Natural killer cell (primary cell): ENCODE measurements at places on chromosomes 1 and 21. TPM values are rescaled to one million over a fixed set of nuclear protein-coding genes. Genes with fewer than 3 reads are reported as not detected.
A peak's percentile ranks its signal among the peaks of the same experiment; 100 is the strongest.

GRCh38 chr21:42570841-42571387 lies 57.3 kb downstream of the SLC37A1 start:
- DNase-seq = no peak

GRCh38 chr1:7690076-7690475 lies 81.0 kb upstream of the VAMP3 start:
- no peak for DNase-seq

Gene KCNQ4
- total RNA-seq = 0.45 TPM

DNA sequence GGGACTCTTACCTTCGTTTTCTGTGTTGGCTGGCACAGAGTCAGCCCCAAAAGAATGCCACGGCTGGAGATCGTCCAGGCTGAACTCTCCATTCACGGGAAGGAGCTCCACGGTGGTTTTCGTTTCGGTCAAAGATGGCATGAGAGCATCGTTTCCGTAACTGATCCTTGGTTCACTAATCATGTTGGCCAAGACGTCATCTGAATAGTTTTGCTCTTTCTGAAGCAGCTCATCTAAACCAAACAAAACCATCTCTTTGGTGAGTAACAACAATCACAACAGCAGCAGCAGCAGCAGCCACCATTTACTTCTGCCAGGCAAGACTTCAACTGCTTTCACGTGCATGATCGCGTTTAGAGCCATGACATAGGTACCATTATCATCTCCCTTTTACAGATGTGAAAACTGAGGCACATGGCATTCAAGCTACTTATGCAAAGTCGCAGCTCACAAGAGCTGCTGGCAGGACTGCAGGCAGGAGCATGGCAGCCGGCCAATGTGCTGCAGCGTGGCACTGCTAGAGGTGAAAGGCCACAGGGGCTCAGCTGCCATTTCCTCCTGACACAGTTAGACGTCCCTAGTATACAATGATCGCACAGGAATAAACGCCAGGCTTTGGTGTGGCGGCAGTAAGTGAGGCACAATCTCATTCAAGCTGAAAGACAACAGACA lies 177.1 kb downstream of the GABPA start:
- DNase-seq = no peak

DNA sequence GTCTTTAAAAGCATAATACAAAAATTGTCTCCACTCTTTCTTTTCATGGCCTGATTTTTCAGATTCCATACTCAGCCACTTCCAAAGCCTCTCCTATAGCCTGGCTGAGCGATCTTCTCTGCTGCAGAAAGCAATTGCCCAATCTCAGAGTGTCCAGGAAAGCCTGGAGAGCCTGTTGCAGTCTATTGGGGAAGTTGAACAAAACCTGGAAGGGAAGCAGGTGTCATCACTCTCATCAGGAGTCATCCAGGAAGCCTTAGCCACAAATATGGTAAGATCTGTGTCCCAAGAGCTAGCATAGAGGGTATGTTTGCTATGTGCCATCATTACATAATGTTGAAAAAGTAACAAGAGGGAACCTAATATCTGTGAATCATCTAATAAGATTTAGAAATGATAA lies 130.7 kb upstream of the BMP8A start:
- DNase-seq = no peak

GRCh38 chr1:6521536-6521935 lies 30.1 kb upstream of the PLEKHG5 start:
- no peak for DNase-seq

DNA sequence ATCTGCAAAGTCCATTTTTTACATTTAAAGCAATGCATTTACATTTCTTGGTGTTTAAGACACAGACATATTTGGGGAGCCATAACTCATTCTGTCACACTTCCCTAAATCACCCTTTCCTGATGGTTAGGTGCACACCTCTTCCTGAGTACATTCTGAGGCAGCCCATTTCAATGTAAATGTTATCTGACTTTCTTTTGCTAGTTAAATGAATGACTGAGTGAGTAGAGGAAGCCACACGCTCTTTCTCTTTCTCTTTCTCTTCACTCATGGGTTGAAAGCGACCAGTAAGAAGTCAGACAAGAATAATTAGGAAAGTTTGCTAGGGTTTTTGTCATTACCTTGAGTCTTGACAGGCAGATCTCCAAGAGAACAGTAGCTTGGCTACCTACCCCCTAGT lies 143.1 kb downstream of the S1PR1 start:
- no peak for DNase-seq

DNA sequence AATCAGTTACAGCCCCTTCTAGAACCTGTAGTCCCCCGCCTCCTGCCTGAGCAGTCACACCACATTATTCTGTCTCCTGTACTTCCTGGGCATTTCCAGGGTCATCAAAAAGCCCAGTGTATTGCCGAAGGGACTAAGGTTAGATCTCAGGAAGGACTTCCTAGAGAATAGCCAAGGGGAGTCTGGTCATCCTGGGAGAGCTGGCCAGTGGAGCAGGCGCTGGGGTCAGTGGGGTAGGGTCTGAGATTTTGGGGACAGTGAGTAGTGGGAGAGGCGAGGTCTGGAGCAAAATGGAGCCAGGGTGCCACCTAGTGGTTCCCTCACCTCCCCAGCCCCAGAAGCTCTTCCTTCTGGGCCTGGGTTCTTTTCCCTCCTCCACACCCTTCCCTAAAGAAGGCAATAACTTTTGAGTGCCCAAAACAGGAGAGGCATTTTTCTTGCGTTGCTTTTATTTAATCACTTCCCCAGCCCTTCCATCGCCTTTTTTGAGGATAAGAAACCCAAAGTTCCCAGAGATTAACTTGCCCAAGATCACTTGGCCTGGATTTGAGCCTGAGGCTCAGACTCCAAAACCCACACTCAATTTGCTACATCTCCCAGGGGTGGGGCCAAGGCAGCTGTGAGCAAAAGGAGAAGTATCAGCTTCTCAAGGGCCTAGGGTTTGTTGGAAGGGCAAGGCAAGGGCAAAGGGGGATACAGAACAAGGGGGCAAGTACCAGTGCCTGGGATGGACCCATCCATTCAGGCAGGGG lies 7.3 kb upstream of the PMVK start:
- peak; percentile 75 for DNase-seq

Gene MTHFR
- total RNA-seq = 69.5 TPM

DNA sequence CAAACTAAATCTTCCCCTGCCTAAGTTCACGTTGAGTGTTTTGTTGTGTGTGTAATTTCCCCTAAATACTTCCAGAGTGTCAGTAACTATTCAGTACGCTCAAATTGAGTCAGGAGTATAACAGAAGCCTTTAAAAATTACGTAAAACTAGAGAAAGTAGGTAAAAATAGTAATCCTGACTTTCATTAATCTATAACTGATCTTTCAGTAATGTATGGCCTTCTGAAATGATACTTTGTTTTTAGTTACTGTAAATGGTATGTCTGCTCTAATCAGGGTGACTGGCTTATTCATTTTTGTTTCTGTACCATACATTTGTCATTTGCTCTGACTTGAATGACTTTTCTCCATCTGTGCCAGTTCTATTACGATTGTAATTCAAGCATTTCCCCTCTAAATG lies 29.4 kb downstream of the MIER1 start:
- no peak for DNase-seq

- peak; percentile 40 for DNase-seq
These were observed 31.2 kb downstream of the TAS1R2 start for GRCh38 chr1:18828224-18828623.

Gene DENND2C
- total RNA-seq = 1.6 TPM

Gene KLHL17
- 33.5 TPM for total RNA-seq

DNA sequence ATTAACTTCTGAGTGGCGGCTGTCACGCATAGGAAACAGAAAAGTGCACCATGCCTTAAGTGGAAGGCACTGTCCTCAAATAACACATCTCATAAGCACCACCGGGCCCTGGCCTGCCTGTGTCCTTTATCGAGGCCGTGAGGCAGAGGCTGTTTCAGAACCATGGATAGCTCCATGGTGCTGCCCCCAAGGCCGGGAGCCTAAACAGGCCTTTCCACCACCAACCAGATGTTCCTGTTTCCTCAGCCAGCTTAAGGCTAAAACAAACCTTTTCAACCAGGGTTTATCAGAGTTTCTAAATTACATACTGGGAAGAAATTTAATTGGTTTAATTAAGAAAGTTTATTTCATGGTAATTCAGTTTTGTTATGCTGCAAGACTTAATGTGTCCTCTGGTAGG lies 114.4 kb downstream of the DMRTA2 start:
- no peak for DNase-seq

DNA sequence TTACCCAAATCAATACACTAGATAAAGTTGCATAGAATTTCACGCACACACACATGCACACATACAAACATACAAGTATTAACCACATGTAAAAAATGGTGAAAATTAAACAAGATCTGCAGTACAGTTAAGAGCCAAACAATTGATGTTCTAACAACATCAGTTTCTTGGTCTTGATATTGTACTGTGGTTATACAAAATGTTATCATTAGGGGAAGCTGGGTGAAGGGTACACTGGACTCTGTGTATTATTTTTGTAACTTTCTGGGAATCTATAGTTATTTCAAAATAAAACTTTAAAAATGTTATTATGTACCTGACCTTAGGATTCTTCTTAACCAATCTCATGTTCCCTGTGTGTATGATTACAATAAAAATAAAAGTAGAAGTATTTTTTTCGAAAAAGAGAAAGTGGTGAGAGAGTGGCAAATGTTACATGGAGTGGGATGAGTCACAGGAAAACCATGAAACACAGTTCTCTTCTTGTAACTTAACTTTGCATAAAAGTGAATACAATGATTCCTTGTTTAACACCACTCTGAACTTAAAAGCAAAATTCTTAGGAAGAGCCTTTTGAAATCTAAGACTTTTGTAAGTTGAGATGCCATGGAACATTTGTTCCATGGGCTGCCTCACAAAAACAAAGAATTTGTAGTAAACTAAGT lies 101.6 kb upstream of the RUNX1 start:
- no peak for DNase-seq

Gene RIPPLY3
- not detected for total RNA-seq

Gene SHISA4
- total RNA-seq = 2.0 TPM

GRCh38 chr21:20760221-20760620 lies 238.0 kb upstream of the NCAM2 start:
- no peak for DNase-seq

- no peak for DNase-seq
These were observed 585.5 kb downstream of the AJAP1 start for GRCh38 chr1:5239911-5240310.

- no peak for DNase-seq
These were observed 311.6 kb downstream of the NPHP4 start for GRCh38 chr1:5680600-5680999.

DNA sequence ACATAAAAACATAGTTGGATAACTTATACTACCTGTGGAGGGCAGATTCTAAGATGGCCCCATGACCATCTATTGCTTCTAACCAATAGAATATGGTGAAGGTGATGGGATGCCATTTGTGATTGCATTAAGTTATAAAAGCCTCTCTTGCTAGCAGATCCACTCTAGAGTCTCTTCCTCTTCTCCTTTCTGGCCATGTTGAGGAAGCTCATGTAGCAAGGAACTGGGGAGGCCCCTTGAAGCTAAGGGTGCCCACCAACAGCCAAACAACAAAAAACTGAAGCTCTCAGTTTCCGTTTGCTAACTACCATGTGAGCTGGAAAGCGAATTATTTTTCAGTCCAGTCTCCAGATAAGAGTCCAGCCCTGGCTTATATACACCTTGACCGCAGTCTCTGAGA lies 16.0 kb upstream of the AGO1 start:
- DNase-seq = no peak

DNA sequence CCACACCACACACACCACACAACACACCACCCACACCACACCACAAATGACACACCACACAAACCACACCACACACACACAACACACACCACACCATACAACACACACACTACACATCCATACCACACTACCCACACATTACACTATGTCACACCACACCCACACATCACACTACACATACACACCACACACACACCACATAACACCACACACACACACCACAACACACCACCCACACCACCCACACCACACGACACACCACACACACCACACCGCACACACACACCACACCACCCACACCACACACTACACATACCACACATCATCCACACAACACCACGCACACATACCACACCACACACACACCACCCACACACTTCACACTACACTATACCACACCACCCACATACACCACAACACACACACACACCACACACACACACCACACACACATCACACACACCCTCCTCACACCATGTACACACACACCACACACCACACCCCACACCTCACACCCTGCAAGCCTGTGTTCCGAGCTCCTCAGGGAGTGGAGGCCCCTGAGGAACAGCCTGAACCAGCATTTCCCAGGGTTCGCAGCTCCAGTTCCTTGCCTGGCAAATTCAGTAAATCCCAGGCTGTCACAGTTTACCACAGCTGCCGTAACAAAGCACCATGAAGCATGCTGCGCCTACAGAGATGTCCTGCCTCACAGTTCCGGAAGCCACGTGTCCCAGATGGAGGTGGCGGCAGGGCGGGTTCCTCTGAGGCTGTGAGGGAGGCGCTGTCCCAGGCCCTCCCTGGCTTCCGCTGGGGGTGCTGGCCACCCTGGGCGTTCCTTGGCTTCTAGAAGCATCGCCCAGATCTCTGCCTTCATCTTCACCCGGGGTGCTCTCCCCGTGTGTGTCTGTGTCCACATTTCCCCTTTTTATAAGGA lies 69.8 kb upstream of the ATP5PO start:
- DNase-seq = no peak

Gene ZNF683
- total RNA-seq = 9.6 TPM

Gene FAM167B
- 0.54 TPM for total RNA-seq

Gene REN
- total RNA-seq = not detected

GRCh38 chr1:205936311-205936710 lies 6.9 kb downstream of the SLC26A9 start:
- DNase-seq = no peak

- peak; percentile 52 for DNase-seq
These were observed 45.3 kb upstream of the ARHGEF10L start for GRCh38 chr1:17494114-17494729.

DNA sequence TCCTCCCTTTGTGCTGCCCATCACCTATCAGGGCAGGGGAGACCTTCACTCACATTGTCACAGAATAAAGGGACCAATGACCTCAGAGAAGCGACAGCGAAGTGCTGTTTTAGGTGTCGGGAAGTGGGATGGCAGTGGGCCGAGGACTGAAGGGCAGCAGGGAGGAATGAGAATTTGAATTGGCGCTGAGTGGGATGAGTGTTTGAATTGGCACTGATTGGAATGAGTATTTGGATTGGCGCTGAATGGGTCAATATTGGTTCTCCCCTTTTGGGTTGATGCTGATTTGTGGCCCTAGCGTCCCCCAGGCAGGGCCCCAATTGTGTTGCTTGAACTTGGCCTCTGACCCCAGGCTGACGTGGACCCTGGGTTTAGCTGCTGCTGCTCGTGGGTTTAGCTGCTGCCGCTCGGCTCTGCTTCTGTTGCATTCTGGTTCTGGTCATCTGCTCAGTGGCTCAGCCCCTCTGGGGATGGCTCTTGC lies 12.4 kb upstream of the UMODL1 start:
- no peak for DNase-seq

Gene RCSD1
- 86.3 TPM for total RNA-seq

- no peak for DNase-seq
These were observed 121.7 kb downstream of the SMYD2 start for GRCh38 chr1:214402613-214403083.

GRCh38 chr1:16922466-16922865 lies 735 bp downstream of the CROCC start:
- DNase-seq = no peak
